H4 (cell line): ENCODE measurements at places on chromosomes 3 and 15. TPM values are rescaled to one million over a fixed set of nuclear protein-coding genes. Genes with fewer than 3 reads are reported as not detected.
A peak's percentile ranks its signal among the peaks of the same experiment; 100 is the strongest.

DNA sequence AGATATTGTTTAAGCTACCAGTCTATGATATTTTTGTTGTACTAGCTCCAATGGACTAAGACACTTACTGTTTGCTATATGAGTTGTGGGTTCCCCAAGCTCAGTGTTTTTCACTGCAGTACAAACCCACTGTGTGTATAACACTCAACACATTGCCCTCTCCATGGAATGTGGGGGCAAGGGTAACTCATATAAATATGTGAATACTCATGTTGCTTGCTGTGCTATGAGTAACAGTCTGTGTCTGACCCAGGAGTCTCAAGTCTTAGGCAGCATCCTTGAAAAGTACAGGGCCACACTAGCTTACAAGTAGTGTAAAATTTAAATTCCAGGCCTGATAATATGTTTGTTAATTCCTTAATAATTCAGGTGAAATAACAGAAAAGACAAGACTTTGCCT is 22.5 kb upstream of the CNTN3 start:
- DNase-seq = no peak

- peak; percentile 87 for DNase-seq
Measured at GRCh38 chr3:149224736-149225594, 3.3 kb upstream of the CP start.

- peak; percentile 83 for DNase-seq
Measured at GRCh38 chr3:188272481-188273372, 118.8 kb downstream of the LPP start.

DNA sequence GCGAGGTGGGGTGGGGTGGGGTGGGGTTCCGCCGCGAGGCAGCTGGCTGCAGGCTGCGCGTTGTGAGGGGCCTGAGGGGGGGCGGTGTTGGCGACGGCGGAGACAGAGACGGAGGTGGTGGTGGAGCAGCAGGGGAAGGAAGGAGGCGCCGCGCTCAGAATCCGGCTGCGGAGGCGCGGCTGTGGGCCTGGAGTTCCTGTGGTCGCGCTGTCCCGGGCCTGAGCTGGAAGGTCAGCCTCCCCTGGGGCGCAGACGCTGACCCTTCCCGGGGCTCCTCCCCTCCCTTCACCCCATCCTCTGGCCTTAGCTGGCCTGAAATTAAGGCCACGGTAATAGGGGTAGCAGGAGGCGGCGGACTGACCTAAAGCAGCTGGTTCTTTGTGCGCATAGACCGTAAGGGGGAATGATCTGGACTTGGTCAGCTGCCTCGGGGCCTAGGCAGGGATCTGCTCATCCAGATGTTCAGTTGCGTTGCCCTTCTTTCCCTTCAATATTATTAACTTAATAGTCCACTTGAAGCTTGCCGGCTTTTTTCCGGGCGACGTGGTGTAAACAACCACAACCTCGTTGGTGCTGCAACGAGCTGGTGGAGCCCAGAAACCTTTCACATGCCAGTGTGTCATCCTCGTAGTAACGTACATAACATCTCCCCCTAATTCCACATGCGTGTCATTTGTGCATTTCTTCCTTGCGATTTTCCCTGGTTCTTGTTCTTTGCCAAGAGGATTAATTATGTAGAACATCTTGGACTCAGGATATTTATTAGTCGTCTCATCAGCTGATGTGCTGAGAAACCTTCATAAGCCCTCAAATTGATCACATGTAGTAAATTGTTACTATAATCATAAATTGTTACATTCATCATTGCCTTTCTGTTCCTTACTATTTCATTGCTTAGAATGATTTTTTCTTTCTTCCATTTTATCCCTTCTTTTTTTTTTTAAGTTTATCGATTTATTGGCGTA is 626 bp downstream of the SEC62 start:
- DNase-seq = peak; percentile 16

CCR3 gene
- 0.27 and 0.29 TPM in 2 replicates for total RNA-seq
